Tibial nerve (tissue), 4 donors: ENCODE measurements at places on chromosomes 6 and 20. TPM values are rescaled to one million over a fixed set of nuclear protein-coding genes. Genes with fewer than 3 reads are reported as not detected.

The MAP7 gene
- 1.5 TPM for total RNA-seq

DNA sequence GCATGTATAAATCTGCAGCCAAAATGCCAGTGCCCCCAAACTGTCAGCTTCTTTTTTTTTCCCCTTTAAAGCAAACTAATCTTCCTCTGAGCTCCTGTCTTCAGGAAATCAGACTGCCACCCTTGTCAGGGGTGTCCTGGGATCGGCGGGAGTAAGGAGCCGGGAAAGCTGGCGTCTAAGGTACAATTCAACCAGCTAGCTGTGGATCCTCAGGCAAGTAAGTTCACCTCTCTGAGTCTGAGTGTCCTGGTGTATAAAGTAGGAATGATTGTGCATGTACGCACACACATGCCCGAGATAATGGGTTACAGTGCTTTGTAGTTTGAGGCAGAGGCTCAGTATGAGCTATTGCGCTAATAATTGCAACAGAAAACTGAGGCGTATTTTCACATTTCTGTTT, 98.3 kb downstream of the ANKRD60 start:
- no peak for DNase-seq
- H3K4me1 ChIP-seq: no peaks in the 10 kb centered on the region
- no peak overlapping the region for H3K4me3 ChIP-seq
- H3K27ac ChIP-seq: peak overlapping the region; percentile 51
- no peaks in the 10 kb centered on the region for H3K27me3 ChIP-seq
- no peaks in the 10 kb centered on the region for H3K36me3 ChIP-seq

DNA sequence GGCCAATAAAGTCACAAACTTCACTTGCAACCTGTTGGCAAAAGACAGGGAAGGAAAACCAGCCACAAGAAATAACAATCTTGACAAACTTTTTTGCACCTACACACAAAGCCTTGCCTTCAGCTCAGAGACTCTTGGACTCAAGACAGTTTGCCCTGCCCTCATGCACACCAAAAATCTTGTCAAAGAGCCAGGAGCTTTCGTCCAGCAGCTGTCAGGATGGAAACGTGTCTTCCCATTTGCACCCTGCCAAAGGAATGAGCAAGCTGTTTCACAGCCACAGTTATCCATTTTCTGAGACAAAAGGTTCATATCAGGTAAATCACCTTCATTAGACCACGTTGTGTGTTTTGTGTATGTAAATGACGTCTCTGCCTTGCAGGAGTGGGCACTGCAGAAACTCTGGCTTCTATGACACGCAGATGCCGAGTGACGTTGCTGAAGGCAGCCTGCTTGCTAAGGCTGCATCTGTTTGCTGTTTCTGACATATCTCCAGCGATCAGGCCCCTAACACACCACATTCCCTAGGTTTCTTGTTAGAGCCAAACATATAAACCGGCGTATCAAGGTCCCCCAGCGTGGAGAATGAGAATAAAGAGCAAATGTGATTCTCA, 193.4 kb downstream of the SYNDIG1 start:
- H3K27me3 ChIP-seq: no peaks in the 10 kb centered on the region
- no peak for DNase-seq
- H3K4me1 ChIP-seq: no peaks in the 10 kb centered on the region

- H3K4me3 ChIP-seq: no peak overlapping the region
- DNase-seq: no peak
- no peak overlapping the region for H3K27ac ChIP-seq
These were observed 5.5 kb upstream of the CTCFL start for GRCh38 chr20:57530327-57530981.

DNA sequence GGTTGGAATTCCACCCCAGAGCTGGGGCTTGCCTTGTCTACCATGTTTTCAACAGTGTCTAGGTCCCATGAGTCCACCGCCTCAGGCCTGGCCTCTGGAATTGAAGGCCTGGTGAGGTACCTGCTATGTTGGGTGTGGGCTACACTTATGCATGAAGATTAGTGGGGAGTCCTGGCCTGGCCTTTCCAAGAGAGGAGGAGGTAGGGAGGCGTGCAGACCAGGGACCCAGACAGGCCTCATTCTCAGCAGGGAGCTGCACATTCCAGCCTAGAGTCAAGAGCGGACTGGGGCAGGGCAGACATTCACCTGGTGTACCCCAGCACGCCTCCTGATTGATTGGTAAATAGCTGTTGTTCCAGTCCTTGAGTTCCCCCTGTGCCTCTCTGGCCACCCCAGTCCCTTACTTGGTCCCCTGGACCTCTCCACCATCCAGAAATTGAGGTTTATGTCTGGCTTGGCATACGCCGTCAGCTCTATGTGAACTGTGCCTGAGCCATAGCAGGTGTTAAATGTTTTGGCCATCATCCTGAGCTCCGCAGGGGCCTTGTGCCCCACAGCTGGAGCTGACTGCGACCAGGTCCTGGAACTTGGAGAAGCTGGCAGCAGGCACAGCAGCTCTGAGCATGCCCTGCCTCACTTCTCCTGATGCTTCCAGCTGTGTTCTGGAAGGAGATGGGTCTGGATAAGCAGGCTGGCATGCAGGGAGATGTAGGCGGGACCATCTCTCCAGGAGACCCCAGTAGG, 8.2 kb upstream of the VEGFA start:
- no peaks in the 10 kb centered on the region for H3K27me3 ChIP-seq
- H3K36me3 ChIP-seq: no peaks in the 10 kb centered on the region
- H3K27ac ChIP-seq: no peak overlapping the region
- no peaks in the 10 kb centered on the region for H3K4me1 ChIP-seq
- no peak for DNase-seq

- H3K4me3 ChIP-seq: no peak overlapping the region
- H3K36me3 ChIP-seq: no peaks in the 10 kb centered on the region
- H3K27ac ChIP-seq: peak overlapping the region; percentile 83
- no peaks in the 10 kb centered on the region for H3K27me3 ChIP-seq
These were observed 23.2 kb upstream of the FAM50B start for GRCh38 chr6:3825851-3826581.

DNA sequence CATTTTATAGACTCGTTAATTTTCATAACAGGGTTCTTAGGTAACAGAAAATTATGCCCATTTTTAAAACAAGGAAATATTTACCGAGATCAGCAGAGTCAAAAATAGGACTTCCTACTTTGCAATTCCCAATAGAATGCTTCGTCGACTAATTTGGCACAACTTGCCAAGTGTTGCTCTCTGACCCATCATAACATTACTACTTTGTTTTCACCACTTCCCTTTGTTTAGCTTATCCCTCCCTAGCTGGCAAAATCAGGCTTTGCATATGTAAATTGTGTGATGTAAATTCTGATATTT, 914 bp upstream of the RANBP9 start:
- H3K27ac ChIP-seq: peak overlapping the region; percentile 98
- no peaks in the 10 kb centered on the region for H3K36me3 ChIP-seq
- H3K4me1 ChIP-seq: peaks cover 14% of the 10 kb centered on the region
- DNase-seq: peak; percentile 37
- H3K27me3 ChIP-seq: no peaks in the 10 kb centered on the region

The POFUT1 gene
- total RNA-seq: 26.0 TPM

The ADTRP gene
- total RNA-seq: not detected

DNA sequence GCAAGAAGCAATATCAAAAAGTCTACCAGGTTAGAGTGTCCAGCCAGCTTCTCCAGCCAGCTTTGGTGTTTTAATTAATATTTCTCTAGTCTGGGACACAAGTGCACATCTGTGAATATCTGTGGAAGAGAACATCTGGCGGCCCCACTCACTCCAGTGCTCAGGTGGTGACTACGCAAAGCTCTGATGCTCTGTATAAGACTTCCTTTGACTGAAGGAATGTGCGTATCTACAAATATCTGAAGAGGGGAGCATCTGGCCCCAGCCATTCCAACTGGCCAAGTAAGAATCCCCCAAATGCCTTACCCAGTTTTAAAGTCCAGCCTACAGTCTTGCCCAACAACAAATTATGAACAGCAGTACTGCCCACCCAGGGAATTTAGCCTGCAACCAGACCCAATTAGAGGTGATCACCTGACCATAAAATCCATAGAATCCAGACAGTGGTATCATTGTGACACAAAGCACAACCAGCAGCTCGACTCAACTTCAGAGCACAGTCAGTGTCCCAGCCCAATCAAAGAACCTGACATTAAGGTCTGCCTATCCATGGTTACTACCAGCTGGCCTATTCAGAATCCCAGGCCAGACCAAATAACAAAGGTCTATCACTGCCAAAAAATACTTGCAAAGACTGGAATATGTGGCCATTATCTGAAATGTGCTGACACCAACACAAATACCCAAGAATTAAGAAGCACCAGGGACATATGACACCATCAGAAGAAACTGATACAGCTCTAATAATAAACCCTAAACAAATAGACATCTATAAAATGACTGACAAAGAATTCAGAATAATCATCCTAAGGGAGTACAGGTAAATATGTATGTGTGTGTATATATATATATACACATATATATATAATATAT, 76.1 kb upstream of the MANEA start:
- no peaks in the 10 kb centered on the region for H3K36me3 ChIP-seq
- no peak for DNase-seq
- H3K27me3 ChIP-seq: no peaks in the 10 kb centered on the region
- H3K4me1 ChIP-seq: no peaks in the 10 kb centered on the region
- H3K27ac ChIP-seq: no peak overlapping the region

- DNase-seq: no peak
- H3K27me3 ChIP-seq: no peaks in the 10 kb centered on the region
- no peaks in the 10 kb centered on the region for H3K36me3 ChIP-seq
These were observed 80.6 kb upstream of the PAK5 start for GRCh38 chr20:9919271-9920014.

The PEX3 gene
- 14.6 TPM for total RNA-seq

DNA sequence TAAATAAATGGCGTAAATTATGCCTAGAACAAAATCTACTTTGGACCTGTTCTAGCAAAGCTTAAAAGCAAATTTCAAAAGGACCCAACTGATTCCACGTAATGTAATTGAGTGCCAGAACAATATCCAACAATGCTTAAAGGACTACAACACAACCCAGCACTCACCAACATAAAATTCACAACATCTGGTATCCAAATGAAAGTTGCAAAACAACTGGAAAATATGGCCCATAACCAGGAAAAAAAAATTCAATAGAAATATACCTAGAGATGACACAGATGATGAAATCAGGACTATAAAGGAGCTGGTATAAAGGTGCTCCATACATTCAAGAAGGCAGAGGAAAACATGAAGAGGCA, 14.1 kb downstream of the TUBB2B start:
- H3K36me3 ChIP-seq: no peaks in the 10 kb centered on the region
- no peaks in the 10 kb centered on the region for H3K27me3 ChIP-seq
- DNase-seq: no peak
- H3K4me1 ChIP-seq: peaks cover 33% of the 10 kb centered on the region

The CST2 gene
- not detected for total RNA-seq

DNA sequence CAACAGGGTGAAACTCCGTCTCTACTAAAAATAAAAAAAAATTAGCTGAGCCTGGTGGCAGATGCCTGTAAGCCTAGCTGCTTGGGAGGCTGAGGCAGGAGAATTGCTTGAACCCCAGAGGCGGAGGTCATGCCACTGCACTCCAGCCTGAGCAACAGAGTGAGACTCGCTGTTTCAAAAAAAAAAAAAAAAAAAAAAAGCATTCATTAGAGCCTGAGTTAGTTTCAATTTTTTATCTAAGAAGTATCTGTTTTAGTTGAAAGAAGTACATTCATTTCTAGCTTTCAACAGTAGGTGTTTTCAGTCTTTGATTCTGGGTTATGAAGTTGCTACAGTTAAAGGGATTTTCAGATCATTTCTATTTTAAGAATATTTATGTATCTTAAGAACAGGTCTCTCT, 42.2 kb downstream of the ZNF292 start:
- H3K27me3 ChIP-seq: no peaks in the 10 kb centered on the region
- H3K27ac ChIP-seq: no peak overlapping the region
- no peak for DNase-seq
- H3K4me3 ChIP-seq: no peak overlapping the region
- H3K4me1 ChIP-seq: peaks cover 30% of the 10 kb centered on the region

DNA sequence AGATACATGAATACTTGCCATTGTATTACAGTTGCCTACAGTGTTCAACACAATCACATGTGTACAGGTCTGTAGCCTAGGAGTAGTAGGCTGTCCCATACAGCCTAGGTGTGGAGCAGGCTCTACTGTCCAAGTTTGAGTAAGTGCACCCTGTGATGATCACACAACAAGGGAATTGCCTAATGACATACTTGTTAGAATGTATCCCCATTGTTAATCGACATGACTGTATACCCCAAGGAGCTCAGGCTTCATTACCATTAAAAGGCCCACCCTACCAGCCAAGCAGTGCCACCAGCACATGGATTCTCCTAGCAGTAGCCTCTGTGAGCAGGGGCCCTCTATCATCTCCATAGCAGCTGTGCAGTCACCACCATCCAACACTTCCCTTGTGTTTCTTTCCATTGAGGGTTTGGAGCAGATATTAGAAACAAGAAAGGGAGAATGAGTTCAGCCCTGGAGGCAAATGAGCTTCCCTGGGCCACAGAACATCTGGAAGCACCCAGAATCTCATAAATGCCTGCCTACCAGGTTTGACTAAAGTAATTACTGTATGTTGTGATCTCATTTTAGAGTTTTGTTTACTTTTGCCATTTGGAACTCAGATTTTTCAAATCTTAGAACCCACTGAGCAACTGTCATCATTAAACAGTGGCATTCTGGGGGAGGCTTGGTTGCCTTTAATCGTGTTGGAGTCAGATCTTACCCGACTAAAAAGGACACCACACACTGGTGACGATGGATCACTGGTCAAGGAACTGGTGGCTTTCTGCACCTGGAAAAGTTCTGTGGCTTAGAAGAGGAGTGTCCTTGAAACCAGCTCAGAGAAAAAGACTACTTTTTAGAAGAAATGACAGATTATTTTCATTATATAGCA, 104.9 kb downstream of the TULP4 start:
- H3K27me3 ChIP-seq: no peaks in the 10 kb centered on the region
- H3K36me3 ChIP-seq: no peaks in the 10 kb centered on the region
- H3K4me3 ChIP-seq: no peak overlapping the region
- H3K4me1 ChIP-seq: peaks cover 6% of the 10 kb centered on the region

The PMEPA1 gene
- 33.6 TPM for total RNA-seq

DNA sequence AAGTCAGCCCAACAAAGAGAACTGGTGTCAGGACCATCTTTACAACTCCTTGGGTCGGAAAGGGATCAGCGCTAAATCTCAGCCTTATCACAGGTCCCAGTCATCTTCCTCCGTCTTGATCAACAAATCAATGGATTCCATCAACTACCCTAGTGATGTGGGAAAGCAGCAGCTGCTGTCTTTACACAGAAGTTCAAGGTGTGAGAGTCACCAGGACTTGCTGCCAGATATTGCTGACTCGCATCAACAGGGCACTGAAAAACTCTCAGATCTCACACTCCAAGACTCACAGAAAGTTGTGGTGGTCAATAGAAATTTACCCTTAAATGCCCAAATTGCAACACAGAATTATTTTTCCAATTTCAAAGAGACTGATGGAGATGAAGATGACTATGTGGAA, 25.3 kb upstream of the MTHFD1L start:
- H3K4me3 ChIP-seq: no peak overlapping the region
- no peak for DNase-seq
- H3K27me3 ChIP-seq: no peaks in the 10 kb centered on the region

The FAM8A1 gene
- total RNA-seq: 36.0 TPM

The ADIG gene
- total RNA-seq: not detected
